Cortex of kidney (tissue), 1 donor: ENCODE measurements at places on chromosomes 2 and 18.

DNA sequence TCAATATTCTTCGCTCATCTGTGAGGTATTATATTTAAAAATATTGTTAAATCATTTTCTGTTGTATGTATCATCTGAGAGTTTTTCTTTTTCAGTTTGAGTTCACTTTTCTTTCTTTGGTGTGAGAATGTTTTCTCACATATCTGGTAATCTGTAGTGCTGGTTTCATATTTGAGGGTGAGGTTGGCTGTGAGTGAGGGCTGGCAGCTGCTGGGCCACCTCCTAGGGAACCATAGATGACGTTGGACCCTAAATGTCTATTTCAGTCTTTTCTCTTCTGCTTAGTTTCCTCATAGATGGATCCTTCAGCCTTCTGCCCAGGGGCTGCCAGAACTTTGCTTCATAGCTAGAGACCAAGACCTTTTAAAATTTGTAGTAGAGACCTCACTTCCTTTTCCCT, 33.5 kb downstream of the MGAT5 start:
- DNase-seq: no peak

DNA sequence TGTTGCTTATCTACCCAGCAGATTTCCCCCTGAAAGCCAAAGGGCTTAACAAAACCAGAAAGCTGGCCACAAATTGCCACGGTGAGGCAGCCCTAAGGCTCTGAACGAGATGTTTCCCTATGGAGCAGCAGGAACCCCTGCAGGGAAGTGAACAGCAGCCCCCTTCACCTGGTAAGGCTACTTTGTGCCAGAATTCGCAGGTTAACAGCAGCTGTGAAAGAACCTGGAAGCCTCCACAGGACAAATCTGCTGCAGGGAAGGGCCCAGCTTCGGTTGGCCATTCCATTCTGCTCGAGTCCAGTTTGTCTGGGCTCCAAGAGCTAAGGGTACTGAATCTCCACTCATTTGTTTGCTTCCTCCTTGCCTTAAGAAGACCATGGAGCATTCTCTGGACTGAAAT, 175.3 kb downstream of the PDE11A start:
- no peak for DNase-seq

DNA sequence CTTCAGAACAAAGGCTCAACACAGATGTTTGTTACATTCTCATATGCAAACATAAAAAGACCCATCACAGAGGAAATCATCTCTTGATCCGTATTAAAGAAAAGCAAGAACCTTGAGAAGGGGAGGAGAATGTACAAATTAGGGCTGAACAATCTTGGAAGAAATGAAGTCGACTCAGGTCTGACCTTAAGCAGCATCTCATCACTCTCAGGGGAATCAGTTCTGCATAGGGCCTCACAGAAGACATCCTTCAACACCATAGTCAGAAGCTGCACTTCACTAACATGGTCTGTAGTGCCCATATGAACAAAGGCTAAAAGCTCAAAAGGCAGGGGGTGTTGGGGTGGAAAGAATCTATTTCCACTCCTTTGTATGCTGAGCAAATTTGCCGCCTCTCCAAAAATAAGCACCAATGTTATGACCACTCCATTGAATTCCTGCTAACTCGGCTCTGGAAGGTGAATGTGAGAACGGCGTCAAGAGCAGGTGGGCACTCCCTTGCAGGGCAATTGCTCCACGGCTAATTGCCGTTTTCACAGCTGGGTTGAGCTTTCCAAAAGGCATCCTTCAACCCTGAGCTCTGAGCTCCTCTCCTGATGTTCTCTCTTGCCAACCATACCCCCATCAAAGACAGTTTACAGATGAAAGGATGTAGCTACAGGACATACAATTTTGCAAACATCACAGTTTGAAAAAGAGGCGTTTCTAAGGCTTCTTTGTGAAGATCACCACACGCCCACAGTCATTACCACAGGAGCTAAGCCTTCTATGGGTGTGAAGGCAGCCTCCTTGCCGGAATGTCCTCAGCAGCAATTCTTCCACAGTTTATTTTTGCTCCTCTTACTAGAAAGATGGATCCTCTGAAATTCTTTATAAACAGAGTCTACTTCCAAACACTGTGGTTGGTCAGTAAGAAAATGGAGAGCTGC, 10.0 kb downstream of the KLF7 start:
- no peak for DNase-seq

GRCh38 chr2:199316851-199317250, 140.9 kb downstream of the SATB2 start:
- no peak for DNase-seq

DNA sequence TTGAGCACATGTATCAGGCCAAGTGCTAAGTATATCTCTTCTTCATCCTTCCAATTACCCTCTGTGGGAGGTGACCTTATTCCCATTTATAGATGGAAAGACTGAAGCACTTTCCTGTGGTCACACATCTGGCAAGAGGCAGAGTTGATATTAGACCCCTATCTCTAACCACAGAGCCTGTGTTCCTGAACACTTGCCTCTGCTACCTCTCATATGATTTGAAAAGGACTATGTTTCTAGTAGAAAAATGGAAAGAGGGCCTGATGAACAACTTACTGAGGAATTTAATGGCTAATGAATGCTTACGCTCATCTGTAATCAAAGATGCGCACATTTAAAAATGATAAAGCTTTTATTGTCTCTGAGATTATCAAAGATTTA, 46.2 kb upstream of the DYNC2LI1 start:
- DNase-seq: no peak

GRCh38 chr2:219426068-219426443, 7.9 kb downstream of the DES start:
- no peak for DNase-seq

GRCh38 chr2:128537646-128538045, 219.0 kb upstream of the HS6ST1 start:
- no peak for DNase-seq

DNA sequence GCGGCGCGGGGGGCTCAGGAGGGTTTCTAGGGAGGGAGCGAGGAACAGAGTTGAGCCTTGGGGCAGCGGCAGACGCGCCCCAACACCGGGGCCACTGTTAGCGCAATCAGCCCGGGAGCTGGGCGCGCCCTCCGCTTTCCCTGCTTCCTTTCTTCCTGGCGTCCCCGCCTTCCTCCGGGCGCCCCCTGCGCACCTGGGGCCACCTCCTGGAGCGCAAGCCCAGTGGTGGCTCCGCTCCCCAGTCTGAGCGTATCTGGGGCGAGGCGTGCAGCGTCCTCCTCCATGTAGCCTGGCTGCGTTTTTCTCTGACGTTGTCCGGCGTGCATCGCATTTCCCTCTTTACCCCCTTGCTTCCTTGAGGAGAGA, 5.2 kb downstream of the PROC start:
- no peak for DNase-seq

DNA sequence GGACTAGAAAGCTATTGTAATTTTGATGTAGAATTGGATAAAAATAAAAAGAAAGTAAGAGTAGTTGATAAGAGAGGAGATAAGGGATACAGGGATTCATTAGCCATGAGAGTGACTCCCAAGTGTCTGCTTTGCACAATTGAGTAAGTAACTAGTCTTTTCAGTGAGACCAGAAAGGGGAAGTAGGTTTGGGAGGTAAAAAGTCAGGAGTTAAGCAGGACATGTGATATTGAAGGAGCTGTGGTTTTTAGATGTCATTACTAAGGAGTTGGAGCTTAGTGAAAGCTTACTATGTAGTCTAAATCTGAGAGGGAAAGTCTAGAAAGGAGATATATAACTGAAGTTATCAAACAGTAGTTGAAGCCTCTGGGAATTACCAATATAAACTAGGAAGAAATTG, 93.4 kb downstream of the SLC5A7 start:
- no peak for DNase-seq

DNA sequence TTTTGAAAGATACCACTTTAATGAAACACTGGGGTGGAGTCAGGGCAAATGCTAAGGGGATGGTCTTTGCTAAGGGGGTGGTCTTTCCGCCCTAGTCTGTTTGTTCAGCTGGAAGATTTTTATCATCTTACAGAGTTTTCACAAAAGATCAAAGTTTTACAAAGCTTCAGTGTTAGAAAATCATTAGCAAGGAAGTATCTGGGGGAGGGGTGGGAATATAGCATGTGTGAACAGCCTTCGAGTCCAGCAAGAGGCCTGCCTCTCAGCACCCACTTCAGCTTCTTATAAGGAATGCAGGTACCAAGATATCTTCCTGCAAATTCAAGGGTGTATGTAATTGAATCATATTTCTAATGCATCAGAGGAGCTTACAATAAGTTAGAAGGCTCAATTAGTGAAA, 112.9 kb downstream of the RAPGEF4 start:
- DNase-seq: no peak

DNA sequence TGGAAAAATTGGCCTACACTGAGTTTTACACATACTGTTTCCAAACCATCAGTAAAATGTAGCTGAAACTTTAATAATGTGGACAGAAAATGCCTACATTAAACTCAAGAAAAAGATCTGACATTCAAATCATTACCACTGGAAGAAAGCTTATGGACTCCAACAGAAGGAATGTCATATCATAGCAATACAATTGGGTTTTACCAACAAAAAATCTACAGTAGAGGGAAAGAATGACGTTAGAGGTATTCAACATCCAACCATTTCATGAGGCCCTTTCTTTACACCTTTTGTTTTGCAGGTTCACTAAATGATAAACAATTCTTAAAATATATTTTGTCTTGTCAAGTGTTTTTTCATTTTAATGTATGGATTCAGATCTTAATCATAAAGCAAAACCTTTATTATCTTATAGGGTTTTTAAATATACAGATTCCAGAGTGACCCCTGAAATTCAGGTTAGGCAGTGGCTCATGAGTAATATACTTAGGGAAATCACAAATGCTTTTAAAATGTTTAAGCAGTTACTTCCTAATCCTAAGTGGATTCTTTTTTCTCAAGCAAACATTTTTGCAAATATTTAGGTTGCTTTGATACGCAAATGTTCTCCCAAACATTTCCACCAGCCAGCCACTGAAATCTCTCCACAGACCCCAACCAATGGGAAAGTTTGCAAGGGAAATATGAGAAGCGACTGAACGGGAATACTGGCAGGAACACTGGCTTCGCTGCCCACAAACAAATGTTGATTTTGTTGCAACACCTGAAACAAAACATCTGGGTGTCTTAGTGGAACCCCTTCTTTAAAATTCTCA, 168.7 kb downstream of the TCF4 start:
- DNase-seq: no peak

- no peak for DNase-seq
Measured at GRCh38 chr2:53473236-53473635, 294.4 kb upstream of the CHAC2 start.

- DNase-seq: no peak
Measured at GRCh38 chr2:222944552-222944951, 83.7 kb downstream of the ACSL3 start.

DNA sequence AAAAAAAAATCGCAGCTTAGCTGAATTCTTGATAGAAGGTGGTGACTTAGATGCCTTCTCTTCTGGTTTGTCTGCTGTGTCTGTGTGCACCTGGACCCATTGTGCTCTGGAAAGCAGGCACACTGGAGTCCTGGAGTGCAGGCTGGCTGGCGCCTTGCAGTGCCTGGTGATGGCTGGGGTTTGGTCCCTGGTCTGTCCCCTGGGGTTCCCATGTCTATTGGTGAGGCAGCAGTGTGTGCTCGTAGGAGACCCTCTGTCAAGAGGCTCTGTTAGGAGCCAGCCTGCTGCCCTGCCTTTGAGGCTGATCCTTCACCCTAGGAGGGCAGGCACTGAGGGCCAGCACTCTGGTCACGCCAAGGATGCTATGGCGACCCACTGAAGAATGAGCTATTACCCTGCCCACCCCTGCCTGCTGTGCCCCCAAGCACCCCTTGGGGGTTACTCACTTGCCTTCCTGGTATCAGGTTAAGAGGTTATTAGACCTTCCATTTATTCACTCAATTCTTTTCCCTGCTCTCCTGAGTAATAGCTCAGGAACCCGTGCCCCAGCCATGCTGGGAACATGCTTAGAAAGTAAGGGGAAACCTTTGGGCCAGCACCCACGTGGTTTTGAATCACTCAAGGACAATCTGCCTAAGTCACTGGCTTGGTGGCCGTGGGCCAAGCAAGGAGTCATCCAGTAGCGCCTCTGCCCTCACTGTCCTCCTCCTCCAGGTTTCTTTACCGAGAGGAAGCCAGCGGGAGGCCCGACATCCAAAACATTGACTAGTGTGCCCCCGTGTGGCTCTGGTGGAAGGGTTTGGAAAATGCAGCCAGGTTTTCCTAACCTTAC, 284.5 kb downstream of the PRKCE start:
- DNase-seq: no peak

DNA sequence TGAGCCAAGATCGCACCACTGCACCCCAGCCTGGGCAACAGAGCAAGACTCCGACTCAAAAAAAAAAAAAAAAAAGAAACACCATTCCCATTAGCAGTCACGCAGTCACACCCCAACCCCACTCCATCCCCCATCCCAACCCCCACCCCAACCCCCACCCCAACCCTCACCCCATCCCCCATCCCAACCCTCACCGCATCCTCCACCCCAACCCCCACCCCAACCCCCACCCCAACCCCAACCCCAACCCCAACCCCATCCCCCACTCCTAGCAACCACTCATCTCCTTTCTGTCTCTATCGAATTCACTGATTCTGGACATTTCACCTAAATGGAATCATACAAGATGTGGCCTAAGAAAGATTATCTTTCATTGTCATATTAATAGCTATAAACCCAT, 25.9 kb upstream of the ATP9B start:
- DNase-seq: no peak

- DNase-seq: no peak
Measured at GRCh38 chr2:20450201-20450999, 3.5 kb downstream of the RHOB start.

DNA sequence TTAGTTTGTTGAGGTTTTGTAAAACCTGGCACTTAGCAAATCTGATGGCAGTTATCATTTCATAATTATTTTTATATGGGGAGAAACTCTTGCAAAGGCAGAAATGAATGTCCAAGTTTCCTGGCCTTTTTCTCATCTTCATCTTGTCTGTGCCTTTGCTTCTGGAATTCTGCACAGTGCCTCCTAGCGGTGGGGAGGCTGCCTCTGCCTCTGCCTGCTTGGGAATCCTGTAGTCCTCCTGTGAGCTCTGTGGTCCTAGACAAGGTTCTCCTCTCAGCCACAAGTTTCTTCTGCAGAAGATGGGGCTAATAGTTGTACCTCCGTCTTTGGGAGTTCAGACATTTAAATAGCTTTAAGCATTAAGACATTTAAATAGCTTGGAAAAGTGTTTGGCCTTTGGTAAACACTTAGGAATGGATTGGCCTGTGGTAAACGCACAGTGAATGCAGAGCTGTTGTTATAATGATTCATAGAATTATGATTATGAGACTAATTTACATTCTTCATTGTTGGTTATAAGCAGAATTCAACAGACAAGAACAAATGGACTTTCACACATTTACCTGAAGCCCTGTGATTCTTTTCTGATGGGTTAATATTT, 101.2 kb downstream of the ZNF236 start:
- no peak for DNase-seq

GRCh38 chr2:53989210-53989862, 18.5 kb upstream of the PSME4 start:
- DNase-seq: no peak

GRCh38 chr2:176747928-176748327, 464.7 kb upstream of the HNRNPA3 start:
- DNase-seq: no peak

- no peak for DNase-seq
Measured at GRCh38 chr2:184367211-184367610, 231.1 kb upstream of the ZNF804A start.

GRCh38 chr2:115560666-115561065, 1118.2 kb downstream of the DPP10 start:
- DNase-seq: no peak

- no peak for DNase-seq
Measured at GRCh38 chr2:222080141-222080540, 218.7 kb downstream of the PAX3 start.

GRCh38 chr2:130764821-130765115, 9.4 kb downstream of the AMER3 start:
- DNase-seq: no peak

- no peak for DNase-seq
Measured at GRCh38 chr18:62400916-62401315, 75.8 kb downstream of the TNFRSF11A start.
